Heart left ventricle (tissue), 16 donors: ENCODE measurements at places on chromosomes 7 and 10. TPM values are rescaled to one million over a fixed set of nuclear protein-coding genes. Genes with fewer than 3 reads are reported as not detected.

DNA sequence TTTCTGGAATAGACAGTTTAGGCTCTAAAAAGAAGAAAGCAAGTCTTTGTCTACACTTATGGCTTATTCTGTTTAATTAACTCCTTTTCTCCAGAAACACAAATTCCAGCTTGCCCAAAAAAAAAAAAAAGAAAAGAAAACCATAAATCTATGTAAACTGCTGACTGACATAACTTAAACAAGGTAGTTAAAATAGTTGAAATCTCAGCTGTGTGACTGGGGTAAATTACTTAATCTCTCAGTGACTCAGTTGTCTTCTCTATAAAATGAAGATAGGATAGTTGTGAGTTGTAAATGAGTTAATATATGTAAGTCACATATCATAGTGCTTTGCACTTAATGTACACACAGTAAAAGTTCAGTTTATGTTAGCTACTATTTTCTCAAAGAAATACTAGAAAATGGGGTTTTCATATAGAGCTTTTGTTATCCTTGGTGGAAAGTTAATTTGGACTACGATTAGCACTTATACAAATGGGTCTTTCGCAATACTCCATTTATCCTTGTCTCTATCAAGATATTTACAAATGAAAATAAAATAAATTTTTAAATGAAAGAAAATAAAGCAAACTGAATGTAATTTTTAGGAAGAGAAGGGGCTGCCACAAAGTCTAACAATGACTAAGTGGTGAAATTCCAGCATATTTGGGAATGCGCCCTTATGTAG is 200.9 kb downstream of the MBL2 start:
- DNase-seq = no peak

The DENND11 gene
- 11.9 TPM for total RNA-seq

DNA sequence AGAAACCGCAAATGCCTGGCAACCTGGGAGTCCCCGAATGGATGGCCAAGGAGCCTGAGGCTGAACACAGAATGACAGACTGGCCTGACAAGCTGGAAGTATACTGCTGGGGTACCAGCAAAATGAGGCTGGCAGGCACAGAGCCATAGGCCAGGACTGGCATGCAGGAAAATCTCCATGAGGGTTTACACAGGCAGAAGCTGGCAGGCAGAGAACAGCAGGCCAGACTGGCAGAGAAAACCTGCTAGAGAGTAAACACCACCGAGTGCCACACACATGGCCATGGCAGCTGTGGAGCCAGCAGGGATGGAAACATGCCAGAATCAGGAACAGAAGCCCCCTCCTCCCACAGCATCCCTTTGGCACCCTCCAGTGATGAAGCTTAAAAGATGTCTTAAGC is 63.4 kb downstream of the CRPPA start:
- DNase-seq = peak; percentile 49

DNA sequence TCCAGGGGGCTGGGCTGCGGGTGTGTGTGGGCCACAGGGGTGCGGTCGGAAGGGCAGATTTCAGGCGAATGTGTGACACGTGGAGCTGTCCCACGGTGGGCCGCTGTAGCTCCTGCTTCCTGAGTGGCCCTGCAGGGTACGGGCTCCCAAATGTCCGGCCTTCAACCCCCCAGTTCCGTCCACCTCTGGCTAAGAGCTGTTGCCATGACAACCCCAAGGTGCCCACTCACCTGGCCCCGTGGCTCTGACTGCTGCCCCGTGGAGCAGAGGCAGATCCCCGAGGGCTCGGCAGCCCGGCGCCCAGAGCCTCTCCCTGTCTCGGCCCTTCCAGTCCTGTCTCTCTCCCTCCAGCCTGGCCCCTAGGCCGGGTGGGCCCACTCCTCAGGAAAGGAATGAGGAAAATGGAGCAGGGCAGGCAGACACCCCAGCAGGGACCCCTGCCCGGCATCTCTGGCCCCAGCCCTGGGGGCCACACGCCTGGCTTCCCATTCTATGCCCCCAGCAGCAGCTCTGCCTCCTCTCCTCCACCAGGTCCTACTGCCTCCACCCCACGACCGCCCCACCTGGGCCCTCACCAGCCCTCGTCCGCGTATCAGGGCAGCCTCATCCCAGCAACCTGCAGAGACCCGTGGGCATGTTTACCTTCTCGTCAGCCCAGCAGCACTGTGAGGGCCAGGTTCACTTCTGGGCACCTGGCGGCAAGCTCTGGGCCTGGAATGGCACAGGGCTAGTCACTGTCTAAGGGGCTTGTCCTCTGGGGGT is 215.6 kb downstream of the ELFN1 start:
- peak; percentile 18 for DNase-seq

DNA sequence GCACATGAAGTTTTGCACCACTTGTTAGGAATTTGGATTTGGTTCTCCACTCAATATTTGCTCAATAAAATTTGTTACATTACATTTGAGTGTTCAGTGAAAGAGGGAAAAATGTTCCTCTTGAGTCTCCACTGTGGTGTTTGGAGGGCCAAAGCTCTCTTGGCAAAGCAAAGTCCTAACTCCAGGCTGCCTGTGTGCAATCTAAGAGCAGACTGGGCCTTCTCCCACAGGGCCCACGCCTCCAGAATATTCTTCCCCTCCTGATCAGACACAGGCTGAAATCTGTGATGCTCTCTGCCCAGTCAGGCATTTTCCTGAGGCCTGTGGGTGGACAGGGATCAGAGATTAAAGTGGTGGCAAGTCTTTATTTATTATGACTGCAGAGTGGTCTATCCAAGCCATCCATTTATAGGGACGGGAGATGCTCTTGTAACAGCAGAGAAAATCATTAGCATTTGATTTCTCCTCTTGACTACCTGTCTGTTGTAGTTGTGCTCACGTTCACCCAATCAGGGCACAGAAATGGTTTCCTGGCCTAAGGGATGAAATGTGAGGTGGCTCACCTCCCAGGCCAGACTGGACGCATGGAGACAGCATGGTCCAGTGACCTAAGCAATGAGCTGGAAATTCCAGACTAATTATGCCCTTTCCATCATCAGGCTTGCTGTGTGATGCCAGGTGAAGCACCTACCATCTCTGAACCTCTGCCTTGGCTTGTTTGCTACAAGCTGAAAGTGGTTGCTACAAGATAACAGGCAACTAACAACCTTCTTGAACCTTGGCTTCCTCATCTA is 147.1 kb upstream of the NRBF2 start:
- no peak for DNase-seq

DNA sequence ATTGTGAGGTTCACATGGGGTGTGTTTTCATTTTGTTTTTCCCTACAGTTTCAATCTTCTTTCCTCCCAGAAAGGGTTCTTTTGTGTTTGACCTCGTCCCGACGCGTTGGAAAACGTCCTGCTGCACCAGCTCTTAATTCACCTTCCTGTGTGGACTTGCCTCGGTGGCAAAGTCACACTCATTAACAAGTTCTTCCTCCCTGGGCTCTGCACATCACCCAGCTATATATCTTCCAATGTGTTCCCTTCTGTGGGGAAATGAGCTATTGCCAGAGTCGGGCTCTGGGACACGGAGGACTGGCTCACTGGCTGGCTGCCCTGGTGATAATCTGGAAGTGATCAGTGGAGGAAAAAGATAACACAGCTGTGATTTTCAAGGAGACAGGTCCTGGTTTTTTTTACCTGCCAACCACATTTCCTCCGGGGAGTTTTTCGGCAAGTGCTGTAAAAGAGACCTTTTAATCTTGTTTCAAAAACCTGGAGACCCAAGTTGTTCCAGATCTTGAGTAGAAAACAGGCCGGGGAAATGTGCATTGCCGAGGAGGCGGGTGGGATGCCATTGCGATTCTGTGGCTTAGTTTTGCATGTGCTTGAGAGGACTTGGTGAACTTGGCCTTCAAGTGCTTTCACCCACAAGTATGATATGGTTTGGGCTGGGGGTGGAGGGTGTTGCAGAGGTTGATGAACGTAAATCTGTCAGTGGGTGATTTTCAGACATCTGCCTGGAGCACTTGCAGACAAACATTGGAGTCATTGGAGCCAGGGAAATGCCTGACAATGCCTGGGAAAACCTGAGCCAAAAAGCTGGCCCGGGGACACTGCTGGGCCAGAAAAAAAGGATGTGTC is 96.5 kb upstream of the CREB5 start:
- no peak for DNase-seq

The TRIL gene
- 2.7 TPM for total RNA-seq

The CLDN3 gene
- total RNA-seq = not detected

The ENO4 gene
- total RNA-seq = not detected

DNA sequence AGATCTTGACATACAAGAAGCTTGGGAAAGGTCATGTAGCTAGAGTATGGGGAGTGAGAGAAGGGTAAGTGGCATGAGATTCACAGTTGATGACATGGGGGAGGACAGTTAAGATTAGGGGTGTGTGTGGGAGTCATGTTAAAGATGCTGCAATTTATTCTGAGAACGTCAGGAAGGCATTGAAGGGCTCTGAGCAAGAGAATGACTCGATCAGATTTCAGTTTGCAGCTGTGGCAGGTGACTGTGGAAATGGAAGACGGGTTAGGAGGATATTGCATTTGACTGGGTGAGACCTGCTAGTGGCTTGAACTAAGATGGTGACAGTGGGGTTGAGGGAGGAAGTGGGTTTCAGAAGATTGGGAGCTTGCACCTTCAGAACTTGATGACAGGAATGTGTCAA is 5.6 kb downstream of the CDC123 start:
- DNase-seq = no peak

- no peak for DNase-seq
Measured at GRCh38 chr7:132516042-132516840, 60.0 kb downstream of the PLXNA4 start.

The TDRD1 gene
- total RNA-seq = 2.1 TPM

The CCL24 gene
- total RNA-seq = not detected

The ARHGEF5 gene
- total RNA-seq = 2.1 TPM

- DNase-seq = no peak
Measured at GRCh38 chr10:54797636-54798321, 3.3 kb downstream of the PCDH15 start.

- no peak for DNase-seq
Measured at GRCh38 chr10:8628351-8628750, 573.9 kb downstream of the GATA3 start.

GRCh38 chr10:116691635-116692034 is 50.7 kb downstream of the HSPA12A start:
- no peak for DNase-seq

The CALY gene
- not detected for total RNA-seq

GRCh38 chr10:131556061-131556896 is 244.8 kb upstream of the TCERG1L start:
- DNase-seq = no peak

GRCh38 chr10:21315645-21316220 is 209.7 kb downstream of the SKIDA1 start:
- DNase-seq = peak; percentile 68

- no peak for DNase-seq
Measured at GRCh38 chr7:8185926-8186683, 75.9 kb downstream of the ICA1 start.

GRCh38 chr10:103238506-103239252 is 7.0 kb upstream of the RPEL1 start:
- no peak for DNase-seq

DNA sequence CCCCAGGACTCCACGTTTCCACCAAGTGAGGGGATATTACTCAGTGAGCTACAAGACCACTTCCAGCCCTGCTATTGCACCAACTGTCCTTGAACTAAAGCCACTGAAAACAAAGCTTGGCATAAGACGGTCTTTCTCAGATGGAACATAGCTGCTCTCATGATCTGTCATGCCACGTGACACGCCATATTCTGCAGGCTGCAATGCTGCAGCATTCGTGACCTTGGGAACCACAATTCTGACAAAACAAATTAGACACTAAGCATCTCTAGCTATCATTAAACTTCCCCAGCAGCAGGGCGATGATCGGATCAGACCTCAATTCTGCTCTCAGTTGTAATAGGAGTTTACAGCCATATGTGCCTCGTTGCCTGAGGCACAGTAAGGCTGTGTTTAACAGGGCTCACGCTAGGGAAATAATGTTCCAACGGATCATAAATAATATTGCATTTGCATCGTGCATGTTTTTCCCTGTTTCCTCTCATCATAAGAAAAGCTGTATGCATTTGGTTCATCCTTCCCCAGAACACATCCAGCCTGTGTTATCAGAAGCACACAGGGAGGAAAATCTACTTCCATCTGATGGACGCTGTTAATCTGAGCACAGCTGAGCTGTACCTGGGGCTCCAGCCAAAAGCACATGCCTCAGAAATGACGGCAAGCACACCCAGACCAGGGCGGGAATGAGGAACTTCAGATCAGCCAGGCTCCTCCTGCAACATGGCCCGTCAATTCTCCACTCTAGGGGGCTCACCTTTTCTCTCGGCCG is 38.6 kb upstream of the CNPY1 start:
- no peak for DNase-seq

DNA sequence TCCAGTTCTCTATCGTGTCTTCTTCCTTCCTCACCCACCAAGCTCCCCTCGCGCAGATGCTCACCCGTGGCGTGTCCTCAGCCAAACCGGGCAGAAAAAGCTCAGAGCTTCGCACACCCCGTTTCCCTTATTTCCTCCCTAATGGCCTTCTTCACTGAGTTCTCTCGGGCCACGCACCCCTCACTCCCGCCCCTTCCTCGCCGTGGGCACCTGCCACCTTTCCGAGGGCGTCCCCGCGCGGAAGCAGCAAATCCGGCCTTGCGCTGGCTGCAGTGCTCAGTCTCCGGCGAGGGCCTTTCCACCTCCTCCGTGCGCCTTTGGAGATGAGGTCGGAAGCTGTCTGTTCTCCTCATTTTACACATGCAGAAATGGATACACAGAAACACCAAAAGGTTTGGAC is 12.4 kb upstream of the CALML3 start:
- DNase-seq = no peak

DNA sequence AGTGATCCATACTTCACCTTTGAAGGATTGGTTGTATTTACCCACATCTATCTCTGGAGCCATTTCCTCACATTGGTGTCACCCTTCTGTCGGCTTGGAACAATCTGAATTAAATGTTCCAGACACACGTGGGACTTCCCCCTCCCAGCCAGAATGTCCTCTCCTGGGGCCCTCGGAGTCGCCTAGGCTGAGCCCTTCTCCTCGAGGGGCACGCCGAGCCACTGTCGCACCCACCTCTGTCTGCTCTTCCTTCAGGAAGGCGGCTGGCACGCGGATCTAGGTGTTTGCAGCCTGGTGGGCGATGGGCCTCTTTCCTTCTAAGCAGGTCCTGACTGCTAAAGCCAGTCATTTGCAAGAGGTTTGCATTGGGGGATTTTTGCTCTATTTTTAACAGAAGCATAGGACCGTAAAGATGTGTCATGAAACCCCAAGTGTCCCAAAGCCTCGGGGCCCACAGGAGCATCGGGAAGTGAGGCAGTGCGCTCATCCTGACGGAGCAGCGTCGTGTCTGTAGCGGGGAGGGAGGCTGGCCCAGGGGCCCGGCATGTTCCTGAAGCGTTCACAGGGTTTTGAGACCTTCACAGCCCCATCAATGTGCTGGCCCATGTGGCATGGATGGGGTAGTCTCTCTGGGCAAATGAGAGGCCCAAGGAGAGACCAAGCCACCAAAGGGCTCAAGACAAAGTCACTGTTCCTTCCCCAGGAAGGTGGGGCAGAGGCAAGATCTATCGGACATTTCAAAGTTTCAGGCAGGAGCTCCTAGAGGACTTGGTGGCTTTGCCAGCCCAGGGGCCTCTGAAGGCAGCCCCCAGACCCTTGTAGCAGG is 86.7 kb downstream of the RGS10 start:
- no peak for DNase-seq

DNA sequence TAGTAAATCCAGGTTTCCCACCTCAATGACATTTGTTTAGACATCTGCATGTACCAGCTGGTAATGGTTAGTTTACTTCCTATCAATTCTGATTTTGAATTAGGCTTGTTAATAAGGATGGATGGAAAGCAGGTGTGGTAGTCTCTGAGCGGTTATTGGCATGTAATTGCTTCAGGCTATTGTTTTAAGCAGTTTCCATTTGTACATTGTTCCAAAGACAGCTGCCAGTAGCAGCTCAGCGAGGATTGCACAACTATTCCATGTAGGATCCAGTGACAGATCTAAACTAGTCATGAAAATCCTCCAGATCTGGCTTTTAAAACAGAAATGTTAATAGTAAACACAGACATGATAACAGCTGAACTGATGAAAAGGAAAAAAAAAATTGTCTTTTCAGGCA is 436.0 kb upstream of the ADARB2 start:
- DNase-seq = no peak
